T-helper 17 cell (primary cell): ENCODE measurements at places on chromosomes 2 and 18.

DNA sequence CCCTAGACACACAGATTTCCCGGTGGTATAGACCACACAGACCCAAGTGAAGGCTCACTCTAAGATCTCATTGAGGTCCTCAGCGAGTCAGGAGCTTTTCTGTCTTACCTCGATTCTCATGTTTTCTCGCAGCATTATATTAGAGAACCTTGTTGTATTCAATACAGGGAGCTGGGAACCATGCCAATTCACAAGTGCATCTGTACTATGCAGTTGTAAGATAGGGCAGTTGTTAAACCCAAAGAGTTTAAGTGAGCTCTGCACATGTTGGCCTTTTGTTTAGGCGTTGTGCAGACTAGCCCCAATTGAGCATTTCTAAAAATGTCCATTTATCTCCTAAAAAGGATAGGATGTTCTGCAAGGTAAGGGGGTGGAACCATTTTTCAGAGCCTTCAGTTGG lies 59.6 kb downstream of the FEZ2 start:
- no peak for DNase-seq

DNA sequence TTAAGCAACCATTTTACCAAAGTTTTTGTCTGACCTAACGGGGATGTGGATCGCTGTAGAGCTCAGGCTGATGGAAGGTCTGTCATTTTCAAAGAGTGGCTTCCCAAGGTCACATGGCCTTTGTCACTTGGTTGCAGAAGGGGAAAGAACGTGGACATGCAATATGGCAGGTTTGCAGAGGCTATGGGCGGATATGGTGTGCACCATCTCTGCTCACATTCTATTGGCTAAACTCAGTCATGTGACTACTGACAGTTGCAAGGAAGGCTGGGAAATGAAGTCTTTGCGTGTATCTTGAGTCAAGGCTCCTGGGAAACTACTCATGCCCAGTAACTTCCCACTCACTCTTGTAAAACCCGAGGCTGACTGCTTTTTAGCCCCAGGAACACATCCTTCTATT lies 96.8 kb downstream of the ST6GAL2 start:
- DNase-seq = no peak

GRCh38 chr18:57148263-57148662 lies 1.4 kb downstream of the BOD1L2 start:
- no peak for DNase-seq

GRCh38 chr2:6866275-6866671 lies 566 bp upstream of the CMPK2 start:
- no peak for DNase-seq

GRCh38 chr2:99708231-99708630 lies 218.4 kb upstream of the REV1 start:
- no peak for DNase-seq

GRCh38 chr18:62898359-62898758 lies 183.0 kb downstream of the PHLPP1 start:
- DNase-seq = no peak

DNA sequence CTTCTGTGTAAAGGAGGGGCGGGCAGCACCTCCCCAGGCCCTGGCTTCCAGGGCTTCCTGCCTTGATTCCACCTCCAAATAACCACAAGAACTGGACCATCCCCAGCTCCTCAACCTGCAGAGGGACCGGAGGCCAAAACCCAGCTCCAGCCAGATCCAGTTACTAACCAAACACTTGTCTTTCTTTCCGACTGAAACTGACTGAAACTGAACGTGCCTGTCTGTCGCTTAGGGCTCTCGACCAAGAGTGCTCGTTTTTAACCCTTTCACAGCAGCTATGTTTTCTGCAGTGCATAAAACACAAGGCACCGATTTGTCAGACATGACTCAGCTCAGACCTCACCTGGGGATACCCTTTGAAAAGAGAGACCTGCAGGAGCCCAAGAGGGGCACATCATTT lies 249.9 kb upstream of the SIX2 start:
- no peak for DNase-seq

DNA sequence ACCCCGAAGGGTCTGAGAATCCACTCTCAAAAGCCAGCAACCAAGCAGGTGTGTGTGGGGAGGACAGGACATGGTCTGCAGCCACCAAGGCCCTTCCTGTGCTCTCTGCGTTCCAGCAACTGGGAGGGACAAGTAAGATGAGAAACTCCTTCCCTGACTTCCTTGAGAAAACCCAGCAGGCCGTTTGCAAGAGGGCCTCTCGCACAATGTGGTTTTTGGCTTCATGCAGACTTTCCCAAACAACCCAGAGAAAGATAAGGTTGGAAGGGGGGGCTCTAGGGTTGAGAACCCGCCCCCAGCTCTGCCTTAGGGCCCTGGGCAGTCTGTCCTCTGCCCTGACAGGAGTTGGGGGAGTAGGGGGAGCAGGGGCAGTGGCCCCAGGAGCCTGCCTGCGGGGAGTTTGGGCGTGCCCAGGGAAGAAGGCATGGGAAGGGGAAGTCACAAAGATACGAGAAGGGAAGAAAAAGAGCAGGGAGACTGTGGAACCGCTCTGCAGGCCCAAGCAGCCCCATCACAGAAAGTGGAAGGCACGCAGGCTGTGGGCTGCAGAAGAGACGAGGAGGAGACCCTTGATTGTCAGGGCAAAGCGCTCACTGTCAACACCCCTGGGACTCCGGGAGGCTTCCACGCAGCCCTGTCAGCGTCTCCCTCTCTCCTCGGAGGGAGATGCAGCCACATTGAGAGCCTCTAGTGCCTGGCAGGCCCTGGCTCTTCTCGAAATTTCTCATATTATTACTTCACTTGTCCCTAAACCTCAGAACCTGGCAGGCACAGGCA lies 99.8 kb downstream of the SMAD7 start:
- DNase-seq = no peak

GRCh38 chr2:12770300-12770968 lies 53.7 kb downstream of the TRIB2 start:
- DNase-seq = no peak

DNA sequence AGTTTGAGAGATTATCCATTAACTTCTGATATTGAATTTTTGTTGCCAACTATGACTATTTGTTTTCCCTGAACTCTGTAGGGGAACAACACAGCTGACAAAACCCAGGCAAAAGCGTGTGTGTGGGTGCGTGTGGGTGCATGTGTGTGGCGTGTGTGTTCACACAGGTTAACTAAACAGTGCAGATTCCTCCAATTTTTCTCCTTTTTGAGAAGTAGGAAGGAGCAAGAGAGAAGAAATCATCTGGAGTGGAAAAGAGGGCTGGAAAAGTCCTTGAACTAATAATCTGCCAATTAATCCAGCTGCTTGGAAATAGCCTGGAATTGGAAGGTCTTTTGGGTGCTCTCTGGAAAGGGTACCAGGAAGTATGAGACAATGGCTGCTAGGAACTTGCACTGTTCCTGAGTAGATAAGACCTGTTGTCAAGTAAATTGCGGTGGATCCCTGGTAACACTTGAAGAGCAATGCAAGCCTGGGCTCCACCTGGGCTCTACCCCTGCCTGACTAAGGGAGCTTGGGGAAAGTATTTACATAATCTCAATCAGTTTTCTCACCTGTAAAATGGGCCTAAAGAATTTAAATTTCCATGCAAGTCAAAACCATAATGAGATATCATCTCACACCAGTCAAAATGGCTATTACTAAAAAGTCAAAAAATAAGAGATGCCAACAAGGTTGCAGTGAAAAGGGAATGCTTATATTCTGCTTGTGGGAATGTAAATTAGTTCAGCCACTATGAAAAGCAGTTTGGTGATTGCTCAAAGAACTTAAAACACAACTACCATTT lies 40.5 kb upstream of the IL1R1 start:
- DNase-seq = no peak

DNA sequence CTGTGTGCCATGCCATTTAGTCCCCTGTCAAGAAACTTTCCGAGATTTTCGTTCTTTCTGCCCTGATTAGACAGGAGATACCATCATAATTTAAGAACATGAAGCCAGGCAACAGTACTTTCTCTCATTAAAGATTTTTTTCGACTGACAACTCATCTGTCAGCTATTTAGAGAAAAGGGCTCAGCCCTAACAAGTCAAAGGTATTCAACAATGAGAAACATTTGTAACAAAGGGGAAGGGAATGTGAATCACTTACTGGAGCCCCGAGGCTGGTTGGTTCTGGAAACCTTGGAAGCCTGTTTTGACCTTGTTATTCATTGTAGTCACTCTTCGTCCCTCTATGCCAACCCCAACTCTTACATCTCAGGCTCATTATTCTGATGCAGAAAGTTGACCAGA lies 199.4 kb downstream of the SPP2 start:
- no peak for DNase-seq

DNA sequence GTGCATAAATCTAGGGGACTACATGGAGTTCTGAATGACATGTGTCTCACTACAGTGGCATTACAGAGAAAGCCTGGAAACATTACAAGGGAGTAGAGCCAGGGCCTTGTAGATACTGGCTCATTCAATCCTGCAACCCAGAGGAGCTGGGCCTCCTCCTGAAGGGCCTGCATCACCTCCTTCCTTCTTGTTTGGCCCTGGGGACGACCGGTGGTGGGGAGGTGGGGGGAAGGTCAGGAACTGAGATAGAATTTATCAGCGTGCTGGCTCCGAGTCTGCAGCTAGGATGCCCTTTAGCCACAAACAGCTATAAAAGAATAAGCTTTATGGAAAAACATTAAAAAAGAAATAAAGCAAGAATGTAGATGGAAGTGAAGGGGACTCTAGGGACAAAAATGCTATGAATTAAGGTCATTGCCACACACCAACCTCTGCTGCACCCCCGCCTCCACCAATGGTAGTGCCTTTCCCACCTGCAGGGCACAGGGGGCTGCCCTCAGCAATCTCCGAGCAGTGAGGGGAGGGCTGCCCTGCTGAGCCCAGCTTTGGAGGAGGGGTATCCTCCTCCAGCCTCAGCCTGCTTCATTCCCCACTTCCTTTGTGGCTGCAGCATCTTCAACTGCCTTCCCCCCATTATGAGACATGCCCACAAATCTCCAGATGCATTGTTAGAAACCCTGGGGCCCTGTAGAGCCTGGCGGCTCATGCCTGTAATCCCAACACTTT lies 149.0 kb downstream of the MSH2 start:
- DNase-seq = no peak

DNA sequence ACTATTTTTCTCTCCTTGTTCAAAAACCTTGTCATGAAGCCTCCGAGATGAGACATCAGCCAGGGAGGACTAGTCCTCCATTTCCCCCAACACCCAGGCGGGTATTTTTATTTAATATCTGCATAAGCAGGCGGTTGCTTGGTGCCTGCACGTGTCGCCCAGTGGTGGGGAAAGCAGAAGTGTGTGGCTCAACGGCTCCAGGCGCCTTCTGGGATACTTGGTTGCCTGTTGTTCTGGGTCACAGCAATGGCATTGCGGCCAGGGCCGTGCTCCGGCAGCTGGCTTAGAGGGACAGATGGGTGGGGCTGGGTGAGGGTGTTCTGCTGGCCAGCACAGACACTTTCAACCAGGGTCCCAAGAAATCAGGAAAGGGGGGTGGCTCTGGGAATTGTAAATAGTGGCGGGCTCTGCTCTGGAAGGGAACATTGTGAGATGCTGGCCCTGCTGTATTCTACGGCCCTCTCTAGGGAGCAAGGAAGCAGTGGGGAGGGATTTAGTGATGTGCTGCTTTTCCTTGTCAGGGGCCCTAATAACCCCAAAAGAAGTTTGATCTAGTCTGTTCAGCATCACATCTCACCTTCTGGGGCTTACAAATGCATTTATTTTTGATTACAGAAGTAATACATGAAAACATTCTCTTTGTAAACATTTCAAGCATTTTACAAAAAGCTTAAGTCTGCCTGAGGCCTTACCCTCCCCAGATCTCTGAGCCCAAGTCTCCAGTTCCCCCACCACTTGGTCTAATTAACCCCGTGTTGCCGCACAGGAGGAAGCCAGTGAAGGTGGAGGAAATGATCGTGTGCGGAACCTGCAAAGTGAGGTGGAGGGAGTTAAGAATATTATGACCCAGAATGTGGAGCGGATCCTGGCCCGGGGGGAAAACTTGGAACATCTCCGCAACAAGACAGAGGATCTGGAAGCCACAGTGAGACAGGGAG lies 1.1 kb downstream of the VAMP8 start:
- no peak for DNase-seq

DNA sequence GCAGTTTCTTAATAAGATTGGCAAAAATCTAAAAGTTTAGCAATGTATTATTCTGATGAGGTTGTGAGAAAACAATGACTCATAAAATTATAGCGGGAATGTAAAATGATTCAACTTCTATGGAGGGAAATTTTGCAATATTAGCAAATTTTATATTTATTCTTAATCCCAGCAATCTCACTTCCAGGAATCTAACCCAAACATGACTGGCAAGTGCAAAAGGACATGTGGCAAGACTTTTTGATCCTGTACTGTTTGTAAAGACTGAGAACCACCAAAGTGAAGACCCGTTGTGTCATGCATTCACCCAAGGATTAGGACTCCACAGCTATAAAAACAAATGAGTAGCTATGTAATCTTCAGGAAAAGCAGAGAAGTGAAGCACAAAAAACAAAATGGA lies 234.8 kb upstream of the KYNU start:
- DNase-seq = no peak

GRCh38 chr2:150812664-150813367 lies 325.3 kb upstream of the RND3 start:
- no peak for DNase-seq

DNA sequence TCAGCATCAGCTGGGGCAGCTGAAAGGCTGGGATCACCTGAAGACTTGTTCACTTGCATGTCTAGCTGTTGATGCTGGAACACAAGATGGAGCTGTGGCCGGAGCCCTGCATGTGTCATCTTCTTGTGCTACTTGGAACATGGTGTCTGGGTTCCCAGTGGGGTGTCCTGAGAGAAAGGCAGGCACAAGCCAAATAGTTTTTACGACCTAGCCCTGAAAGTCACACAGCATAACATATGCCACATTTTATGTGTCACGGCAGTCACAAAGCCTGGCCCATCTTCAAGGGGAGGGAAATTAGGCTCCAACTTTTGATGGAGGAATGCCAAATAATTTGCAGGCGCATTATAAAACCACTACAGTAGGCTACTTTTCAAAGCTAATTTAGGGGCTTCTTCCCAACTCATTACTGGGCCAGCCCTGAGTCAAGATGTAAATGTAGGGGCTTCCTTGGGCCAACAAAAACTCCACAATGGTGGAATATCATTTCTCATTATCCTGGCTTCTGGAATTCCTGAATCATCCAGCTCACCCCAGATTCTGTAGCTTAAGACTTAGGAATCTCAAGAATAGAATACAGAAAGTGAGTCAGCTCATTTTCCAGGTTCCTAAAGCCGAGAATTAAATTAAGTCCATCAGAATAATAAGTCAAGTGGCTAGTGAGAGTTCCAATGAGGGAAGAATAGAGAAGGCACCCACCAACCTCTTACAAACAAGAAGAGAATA lies 543.0 kb downstream of the TNS1 start:
- no peak for DNase-seq

GRCh38 chr2:15159751-15160177 lies 401.4 kb downstream of the NBAS start:
- no peak for DNase-seq

DNA sequence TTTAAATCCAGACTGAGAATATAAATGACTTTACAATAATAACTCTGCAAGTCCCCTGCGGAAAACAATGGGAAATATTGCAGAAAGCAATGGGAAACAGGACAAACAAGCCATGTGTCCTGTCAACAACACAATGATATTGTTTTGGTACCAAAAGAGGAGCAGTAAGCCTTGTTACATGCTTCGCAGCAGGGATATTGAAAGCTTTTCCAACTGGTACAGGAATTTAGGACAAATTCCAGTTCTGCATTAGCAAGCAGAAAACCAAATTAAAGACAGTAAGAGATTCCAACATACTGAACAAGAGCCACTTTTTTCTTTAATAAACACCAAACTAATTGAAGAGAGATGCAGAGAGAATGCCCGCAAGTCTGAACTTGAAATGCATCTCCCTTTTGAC lies 30.0 kb downstream of the FRZB start:
- no peak for DNase-seq
